NCI-H1105 (cell line): ENCODE measurements at places on chromosomes 1 and 21.
A peak's percentile ranks its signal among the peaks of the same experiment; 100 is the strongest.

DNA sequence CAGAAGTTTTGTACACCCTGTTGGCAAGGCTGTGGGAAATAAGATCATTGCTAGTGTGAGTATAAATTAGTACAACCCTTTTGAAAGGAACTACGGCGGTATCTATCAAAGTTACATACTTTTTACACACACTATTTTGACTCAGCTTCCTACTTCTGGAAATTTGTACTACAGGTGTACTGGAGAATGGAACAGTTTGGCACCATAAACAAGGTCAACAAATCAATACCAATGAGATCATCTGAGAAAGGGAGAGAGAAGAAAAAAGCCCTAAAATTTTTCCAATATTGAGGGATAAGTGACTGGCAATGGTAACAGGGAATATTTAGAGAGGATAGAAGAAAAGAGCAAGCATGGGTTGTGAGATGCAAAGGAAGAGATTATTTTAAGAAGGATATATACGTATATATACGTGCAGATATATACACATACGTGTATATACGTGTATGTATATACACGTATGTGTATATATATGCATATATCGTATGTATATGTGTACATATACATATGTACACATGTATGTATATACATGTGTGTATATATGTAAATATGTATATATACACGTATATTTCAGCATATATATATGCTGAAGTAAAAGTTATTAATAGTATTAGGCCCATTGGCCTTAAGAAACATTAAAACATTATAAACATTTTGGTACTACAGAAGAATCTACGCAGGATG is 27.6 kb downstream of the KLHL20 start:
- DNase-seq = no peak

DNA sequence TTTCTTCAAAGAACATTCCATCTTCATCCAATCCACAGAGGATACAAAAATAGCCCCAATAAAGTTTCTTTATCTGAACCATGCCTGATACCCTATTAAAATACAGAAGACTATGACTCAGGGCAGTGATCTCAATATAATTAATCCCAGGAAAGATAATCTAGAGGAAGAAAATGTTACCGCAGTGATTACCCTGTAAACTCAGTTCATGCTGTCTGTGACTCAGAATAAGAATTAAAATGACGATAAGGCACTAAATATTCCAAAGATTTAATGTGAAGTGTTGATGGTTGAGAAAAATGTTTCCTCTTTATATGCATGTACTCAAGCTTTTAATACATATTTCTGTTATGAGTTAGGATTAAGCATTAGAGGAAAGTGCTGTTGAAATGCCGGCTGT is 88.6 kb upstream of the LYPLAL1 start:
- no peak for DNase-seq

DNA sequence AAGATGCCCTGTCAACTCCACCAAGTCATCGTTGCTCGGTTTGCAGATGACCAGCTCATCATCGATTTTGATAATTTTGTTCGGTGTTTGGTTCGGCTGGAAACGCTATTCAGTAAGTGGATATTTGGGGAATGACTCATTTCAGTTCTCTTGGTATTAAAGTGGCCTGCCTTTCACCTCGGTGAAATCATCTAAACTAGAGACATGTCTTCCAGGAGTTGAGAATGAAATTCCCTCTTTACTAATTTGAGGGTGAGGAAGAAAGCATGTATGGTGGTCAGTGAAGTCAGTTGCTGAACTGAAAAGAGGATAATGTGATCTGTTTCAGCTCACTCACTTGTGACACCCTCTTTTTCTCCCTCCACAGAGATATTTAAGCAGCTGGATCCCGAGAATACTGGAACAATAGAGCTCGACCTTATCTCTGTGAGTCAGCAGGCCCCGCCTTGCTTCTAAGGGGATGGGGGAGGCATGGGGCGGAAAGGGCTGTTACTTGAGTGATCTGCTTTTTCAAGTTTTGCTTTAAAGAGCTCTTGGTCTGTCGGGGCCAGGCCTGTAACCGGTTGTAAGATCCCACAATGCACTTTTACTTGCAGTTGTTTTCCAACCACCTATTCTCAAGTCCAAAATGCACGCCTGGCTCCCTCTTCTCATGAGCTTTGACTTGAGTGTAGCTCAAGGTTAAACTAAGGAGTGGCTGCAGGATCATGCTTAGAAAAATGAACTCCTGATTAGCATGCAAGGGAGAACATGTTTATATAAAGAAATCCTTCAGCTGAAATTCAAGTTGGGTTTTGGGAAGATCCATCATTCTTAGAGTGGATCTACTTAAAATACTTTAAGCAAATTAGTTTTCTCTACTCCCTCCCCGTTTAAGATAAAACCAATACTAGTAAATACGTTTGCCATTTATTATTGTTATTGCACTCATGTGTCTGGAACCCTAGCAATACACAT is 59.8 kb downstream of the CAPN2 start:
- no peak for DNase-seq

- no peak for DNase-seq
Measured at GRCh38 chr1:68221980-68222373, 10.3 kb downstream of the WLS start.

DNA sequence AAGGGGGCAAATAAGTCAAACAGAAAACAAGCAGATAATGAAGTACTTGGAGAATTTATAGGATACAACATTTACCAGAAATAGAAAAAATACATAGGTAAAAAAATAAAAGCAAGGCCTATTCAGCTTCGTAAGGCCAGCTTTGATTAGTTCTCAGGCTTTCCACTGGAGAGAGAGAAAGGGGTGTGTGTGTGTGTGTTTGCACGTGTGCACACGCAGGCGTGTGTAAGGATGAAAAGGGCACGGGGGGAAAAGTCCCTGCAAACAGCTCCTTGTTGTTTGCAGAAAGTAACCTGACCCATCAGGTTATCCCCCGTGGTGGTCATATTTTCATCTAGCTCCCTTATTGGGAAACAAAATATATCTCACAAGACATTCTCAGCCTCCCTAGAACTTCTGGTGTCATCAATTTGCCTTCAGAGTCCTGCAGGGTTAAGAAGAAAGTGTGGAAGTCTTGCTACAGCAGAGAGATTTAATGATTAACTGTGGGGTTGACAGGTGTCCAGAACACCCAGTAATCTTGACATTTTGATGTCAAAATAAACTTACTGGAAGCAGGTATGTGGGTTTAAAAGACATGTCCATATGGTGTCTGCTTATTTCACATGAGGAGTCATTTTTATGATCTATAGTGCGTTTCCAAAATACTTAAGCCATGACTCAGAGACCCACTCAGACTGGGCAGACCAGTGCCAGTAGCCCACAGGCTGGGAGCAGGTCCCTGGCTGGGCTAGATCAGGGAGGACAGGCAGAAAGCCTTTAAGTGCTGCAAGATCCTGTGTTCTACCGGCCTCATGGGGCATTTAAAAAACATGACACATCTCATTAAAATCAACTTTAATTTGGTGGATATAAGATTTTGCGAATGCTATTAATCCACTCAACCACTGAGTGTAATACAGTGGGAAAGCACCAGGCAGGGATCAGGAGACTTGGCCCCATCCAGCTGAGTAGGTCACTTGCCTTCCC is 487.6 kb upstream of the CAMK1G start:
- DNase-seq = no peak

DNA sequence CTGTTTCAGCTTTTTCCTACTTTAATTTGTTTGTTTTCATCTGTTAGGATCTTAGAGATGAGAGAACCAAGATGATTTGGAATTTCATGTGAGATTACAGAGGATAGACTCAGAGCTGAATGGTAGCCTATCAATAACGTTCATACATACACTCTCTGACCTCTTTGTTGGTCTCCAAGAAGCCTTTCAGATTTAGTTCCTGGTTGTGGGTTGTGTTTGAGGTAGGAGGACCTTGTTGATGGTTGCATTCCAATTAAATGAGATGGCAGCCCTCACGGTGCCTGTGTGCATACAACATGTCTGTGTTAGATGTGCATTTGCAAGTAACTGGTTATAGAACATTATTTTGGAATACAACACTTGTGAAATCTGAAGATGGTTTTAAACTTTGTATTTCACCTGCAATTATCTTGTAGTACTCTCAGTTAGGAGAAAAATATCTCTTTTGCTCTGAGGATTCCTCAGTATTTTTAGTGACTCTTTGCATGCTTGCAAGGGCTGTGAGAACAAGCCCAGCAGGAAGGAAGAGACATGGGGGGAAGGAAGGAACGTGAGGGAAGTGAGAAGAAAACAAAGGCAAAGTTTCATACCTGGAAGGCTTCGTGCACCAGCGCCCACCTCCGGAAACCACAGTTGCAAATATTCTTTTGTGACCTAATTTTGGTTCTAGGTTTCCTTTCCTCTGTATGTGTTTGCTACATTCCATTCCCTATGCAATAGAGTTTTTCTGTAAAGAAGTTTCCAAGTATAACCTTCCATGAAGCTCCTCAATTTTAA is 291.8 kb downstream of the DISC1 start:
- DNase-seq = no peak

GRCh38 chr1:116087628-116088027 is 23.6 kb upstream of the MAB21L3 start:
- no peak for DNase-seq

DNA sequence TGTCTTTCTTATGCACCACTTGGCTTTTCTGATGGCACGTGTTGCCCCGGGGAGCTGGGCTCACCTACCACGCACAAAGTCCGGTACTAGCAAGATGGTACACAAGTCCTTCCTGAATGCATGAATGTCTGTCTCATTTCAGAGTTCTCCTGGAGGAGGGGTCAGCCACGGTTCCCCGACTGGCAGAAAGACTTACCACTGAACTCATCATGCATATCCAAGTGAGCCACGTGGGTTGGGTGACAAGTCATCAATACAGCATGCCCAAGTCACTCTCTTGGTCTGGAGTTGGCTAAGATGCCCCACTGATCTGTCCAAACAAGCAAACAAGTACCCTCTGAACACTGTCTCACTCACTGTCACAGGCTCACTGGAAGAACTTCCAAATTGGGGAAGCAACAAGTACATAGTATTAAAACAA is 28.6 kb upstream of the MX1 start:
- DNase-seq = no peak

DNA sequence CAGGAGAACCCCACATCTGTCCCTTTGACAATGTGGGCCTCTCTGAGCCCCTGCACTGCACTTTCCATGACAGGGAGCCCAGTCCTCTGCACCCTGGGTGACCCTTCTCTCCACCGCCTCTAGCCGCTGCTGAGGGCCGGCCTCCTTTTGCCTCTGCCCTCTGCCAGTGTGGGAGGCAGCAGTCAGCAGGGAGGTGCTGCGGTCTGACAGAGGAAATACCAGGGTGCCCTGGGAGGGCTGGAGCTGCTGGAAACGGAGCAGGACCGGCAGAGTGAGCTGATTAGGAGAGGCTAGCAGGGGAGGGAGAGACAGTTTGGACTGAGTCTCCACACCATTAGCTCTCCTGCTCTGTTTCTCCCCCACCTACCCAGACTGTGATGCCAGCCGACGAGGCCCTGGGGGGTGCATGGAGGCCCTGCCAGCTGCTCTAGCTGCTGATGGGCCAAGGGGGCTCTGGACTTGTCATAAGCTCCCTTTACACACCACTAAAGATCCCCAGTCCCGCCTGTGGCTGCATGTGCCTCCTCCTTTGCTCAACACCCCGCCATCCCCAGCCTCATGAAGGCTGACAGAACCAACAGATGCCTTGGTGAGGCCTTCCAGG is 171.1 kb upstream of the KLHDC7A start:
- DNase-seq = no peak

GRCh38 chr1:3453891-3454810 is at the start of gene ARHGEF16:
ARHGEF16 (plus strand) TSS chr1:3454665; CDS start chr1:3463085, 8,420 bp downstream.
- peak; percentile 84 for DNase-seq
